ENCODE measurements at places on chromosomes 3 and 15. TPM values are rescaled to one million over a fixed set of nuclear protein-coding genes. Genes with fewer than 3 reads are reported as not detected.
A peak's percentile ranks its signal among the peaks of the same experiment; 100 is the strongest.

- peak; percentile 27 for DNase-seq
Observed at GRCh38 chr3:41075975-41076374, 123.3 kb upstream of the CTNNB1 start.

DNA sequence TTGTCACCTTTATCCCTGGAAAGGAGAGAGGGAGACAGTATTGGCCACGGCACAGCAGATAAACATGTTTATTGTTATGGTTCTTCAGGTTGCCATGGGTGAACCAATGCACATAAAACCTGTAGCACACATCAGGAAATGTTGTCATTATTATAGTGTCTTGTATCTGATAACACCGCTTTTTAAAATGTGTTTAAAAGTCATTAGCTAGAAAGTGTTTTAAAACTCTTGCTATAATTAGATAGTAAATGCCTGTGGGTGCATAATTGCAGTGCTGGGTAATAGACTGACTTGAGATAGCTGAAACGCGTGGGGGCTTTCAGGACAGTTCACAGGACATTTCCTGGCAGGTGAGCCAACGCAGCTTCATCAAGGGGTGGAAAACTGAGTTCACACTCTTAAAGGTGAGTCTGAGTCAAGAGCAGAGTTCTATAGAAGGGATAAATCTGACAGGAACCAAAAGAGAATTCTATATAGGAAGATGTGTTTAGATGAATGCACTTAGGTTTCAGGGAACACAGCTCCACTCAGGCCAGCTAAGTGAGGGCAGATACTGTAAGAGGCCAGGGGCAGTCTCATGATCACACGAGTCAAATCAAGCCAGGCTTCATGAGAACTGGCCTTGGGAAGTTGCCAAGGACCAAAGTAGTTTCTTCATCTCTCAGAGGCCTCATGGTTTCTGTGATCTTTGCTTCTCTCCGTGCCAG is 35.6 kb upstream of the PPP4R2 start:
- DNase-seq, result peak; percentile 85

DNA sequence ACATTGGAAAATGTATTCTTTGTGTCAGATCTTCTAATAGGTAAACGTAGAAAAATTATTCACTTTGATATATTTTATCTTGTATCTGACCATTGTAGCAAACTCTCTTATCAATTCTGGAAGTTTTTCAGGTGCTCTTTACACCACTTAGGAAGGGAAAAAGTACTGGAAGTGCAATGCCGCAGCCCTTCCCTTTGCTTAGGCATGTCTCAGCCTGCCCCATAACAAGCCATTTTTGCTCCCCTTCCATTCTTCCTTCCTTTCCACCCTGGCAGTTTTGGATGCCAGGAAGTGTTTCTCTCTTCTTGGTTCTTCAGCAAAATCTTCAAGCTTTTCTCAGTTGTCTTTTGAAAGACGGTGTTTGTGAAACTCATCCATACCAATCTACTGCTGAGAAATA is 34.9 kb upstream of the SLC9A9 start:
- no peak for DNase-seq

DNA sequence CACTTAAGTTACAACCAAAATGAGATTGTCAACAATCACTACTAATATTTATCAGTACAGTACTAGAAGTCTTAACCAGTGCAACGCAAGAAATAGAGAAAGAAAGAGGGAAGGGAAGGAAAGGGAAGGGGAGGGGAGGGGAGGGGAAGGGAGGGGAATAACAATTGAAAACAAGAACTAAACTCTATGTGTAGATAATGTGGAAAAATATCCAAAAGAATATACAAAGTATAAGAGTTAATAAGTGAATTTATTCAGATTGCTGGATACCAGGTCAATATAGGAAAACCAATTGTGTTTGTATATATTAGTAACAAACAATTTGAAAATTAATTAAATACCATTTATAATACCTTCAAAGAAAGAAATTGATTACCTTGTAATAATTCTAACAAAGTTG is 10.7 kb downstream of the ATP13A5 start:
- DNase-seq, result no peak

GRCh38 chr15:85443593-85444087 is 63.2 kb downstream of the AKAP13 start:
- peak; percentile 80 for DNase-seq

GRCh38 chr3:87200060-87200647 is 27.0 kb upstream of the CHMP2B start:
- DNase-seq, result no peak

DNA sequence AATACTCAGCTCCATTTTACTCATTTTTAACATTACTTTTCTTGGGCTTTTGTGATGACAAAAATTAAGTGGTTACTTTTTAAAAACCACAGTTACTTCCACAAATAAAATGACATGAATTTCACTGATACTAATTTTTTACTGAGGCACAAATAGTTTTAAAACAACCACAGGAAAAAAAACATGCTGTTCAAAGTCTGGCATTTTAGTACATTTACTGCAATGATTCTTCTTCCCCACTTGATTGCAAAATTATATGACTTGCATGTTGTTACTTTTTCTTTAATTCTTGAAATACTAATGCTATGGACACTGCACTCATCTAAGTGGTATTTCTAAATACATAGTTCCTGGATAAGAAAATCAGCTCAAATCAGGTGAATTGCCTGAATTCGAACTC is 24.8 kb upstream of the SLMAP start:
- no peak for DNase-seq

DNA sequence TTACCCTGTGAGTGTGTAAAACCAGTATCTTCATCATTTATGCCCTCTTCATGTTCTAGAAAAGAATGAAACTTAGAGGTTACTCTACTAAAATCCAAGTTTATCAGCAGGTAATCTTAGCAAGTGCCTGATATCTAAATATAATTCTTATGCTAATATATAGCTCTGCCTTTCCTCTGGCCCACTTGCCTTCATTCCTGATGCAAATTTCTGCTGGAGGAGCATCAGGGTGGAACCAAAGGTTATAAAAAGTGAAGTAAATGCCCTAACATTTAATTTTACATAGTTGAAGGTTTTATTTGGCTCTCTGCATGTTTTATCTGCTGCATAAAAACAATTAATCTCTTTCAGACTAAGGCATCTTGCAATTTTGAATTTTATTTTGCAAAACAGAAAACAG is 936.2 kb downstream of the ROBO2 start:
- DNase-seq, result no peak

- no peak for DNase-seq
Observed at GRCh38 chr3:46675426-46675825, 18.1 kb downstream of the ALS2CL start.

DNA sequence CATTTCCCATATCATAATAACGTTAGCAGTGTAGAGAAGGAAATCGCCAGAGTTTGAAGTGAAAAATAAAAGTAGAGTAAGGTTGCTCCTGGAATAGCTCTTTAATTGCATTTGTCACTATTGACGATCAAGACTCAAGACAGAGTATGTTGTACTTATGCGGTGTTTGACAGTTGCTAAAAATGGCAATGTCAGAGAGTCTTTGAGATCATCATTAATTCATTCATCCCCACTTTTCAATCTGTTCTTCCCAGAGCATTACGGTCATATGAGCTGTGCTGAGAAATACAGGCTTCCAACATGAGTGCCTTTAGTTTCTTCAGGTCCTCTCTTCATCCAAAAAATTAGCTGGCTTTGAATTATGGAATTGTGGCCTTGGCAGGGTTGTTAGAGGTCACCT is 173.8 kb upstream of the CHRM5 start:
- no peak for DNase-seq

DNA sequence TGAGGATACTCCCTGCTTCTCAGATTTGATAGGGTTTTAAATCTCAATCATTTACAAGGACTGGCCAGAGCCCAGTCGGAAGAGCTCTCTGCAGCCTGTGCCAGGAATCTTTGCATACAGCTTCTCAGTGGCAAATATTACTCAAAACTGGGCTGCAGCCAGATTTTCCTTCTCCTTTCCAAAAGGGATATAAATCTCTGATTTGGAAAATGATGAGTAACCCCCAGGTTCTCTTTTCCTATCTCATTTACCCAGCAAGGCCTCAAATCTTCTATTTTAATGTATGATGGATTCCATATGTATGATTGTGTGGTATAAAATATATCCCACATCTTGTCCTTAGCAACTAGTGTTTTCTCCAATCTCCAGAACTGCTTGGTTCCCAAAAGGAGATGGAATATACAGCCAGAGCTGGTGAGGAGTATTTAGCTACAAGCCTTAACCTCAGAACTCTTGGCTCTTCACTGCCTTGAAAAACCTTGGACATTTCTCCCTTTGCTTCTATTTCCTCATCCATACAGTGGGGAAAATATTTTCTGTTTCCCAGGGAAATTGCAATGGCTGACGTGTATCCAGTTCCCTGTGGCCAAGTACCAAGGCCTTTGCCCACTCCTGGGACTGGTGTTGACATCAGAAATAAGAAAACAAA is 114.4 kb downstream of the ATG7 start:
- peak; percentile 66 for DNase-seq

DNA sequence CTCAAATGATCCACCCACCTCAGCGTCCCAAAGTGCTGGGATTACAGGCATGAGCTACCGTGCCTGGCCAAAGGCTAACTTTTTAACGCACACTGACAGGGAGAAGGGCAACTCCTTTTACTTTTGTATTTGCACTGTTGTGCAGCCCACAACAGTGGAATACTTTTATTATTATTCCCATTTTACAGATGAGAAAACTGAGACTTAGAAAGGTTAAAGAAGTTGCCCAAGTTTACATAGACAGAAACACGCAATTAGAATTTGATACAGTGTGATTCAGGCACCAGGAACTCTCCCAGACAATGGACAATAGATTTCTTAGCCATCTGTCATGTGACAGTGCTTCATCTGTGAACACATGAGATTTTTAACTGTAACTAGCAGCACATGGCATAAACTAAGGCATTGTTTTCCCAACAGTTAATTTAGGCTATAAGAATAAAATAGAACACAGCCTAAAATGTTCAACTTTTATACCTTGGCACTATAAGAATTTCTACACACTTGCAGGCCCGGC is 18.8 kb downstream of the STAG1 start:
- peak; percentile 31 for DNase-seq

- no peak for DNase-seq
Observed at GRCh38 chr3:34216711-34217335, 418.4 kb downstream of the PDCD6IP start.

- no peak for DNase-seq
Observed at GRCh38 chr3:57538465-57538864, 5.7 kb downstream of the DNAH12 start.

DNA sequence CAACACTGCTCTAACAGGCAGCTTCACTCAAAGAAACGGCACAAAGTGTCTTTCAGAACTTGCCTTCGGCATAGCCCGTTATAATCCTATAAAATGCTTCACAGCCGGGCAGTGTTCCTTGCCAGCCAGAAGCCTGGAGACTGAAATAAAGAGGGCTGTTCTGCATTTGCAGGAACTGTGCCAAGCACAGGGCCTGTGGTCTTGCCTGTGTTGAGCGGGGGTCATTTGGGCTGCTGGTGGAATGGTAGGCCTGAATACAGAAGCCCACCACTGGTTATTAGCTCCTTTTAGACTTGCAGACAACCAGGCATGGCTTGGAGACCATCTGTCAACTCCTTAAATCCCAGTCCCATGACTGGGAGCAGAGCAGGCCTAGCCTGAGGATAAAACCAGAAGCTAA is 4.7 kb upstream of the ARHGEF3 start:
- DNase-seq, result no peak

DNA sequence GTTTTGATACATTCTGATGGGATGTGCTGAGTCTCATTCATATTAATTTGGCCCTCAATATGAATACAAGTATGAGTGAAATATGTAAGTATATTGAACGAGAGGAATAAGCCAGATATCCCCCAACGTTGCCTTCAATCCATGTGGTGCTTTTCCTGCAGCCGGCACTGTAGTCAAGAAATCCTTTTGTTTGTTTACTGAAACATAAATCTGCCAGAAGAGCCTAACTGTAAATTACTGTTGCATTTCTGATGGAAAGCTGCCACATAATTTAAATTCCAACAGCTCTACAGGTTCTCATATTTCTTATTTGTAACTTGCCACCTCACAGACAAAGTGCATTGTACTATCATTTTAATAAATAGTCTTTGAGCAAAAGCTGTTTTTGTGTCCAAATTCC is 314.0 kb downstream of the KBTBD8 start:
- no peak for DNase-seq

- DNase-seq, result no peak
Observed at GRCh38 chr3:47464588-47464987, 11.2 kb downstream of the SCAP start.

SOX14 gene
- not detected for total RNA-seq

H1-8 gene
- not detected for total RNA-seq

VGLL4 gene
- 56.0 TPM for total RNA-seq

SLC9C1 gene
- total RNA-seq, result not detected

LDHAL6B gene
- not detected for total RNA-seq

SLC24A5 gene
- 0.29 TPM for total RNA-seq

IMPG2 gene
- under 0.01 TPM for total RNA-seq
